SW 1271 (cell line): ENCODE measurements at places on chromosomes 3 and 15.
A peak's percentile ranks its signal among the peaks of the same experiment; 100 is the strongest.

- no peak for DNase-seq
Observed at GRCh38 chr3:13493867-13494441, 13.8 kb downstream of the HDAC11 start.

GRCh38 chr15:44317423-44318058, 29.0 kb downstream of the GOLM2 start:
- no peak for DNase-seq

- DNase-seq: no peak
Observed at GRCh38 chr3:137724240-137724639, 39.9 kb upstream of the SOX14 start.

GRCh38 chr3:70358978-70359580, 46.6 kb upstream of the MDFIC2 start:
- DNase-seq: peak; percentile 2

- DNase-seq: no peak
Observed at GRCh38 chr15:90407871-90408317, 19.9 kb downstream of the IQGAP1 start.

- DNase-seq: no peak
Observed at GRCh38 chr3:5187920-5188418, 462 bp downstream of the EDEM1 start.

DNA sequence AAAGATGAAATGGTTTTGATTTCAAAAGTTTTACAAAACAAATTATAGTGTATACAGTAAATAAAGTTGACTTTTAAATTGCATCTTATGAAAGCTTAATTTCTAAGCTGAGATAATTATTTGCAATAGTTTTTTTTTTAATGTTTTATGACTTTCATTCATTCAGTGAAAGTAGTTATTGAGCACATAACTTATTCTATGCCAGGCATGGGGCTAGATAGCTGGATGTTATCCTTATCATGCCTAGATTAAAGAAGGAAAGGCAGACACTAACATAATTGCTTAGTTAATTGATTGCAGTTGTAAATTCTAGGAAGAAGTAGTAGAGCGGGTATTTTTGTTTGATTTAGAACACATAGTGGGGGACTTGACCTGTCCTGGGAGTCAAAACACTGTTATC, 92.4 kb downstream of the FNDC3B start:
- no peak for DNase-seq

GRCh38 chr15:47862402-47862801, 145.1 kb downstream of the SEMA6D start:
- no peak for DNase-seq

- DNase-seq: no peak
Observed at GRCh38 chr3:191997093-191997492, 536.1 kb downstream of the PYDC2 start.

DNA sequence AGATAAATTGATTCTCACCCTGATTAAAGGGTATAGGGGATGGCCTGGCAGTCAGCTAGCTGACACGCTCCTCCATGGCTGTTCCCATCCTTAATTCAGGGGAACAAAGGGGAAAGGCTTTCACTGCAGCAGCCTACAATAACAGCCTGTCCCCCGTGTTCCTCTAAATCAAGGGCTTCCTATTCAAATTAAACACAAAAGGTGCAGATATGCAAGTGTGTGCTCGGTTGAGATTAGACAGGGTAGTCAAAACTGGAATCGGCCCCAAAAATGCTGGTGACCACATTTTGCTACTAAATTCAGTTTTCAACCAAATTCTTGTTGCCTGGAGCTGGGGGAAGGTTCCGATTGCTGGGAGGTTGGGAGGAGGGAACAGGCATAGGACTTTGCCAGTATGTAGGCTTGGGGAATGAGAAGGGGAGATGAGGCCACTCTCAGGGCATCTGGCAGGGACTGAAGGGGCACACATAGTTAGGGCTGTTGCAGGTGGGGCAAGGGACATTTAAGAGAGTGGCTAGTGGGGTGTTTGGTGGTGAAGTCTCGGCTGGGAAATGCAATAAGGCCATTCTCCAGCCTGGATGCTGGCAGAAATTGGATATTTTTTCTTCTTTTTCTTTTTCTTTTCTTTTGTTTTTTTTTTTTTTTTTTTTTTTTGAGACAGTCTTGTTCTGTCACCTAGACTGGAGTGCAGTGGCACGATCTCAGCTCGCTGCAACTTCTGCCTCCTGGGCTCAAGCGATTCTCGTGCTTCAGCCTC, 32.9 kb upstream of the CTSH start:
- DNase-seq: no peak

GRCh38 chr15:42858999-42859789, 61.4 kb downstream of the TTBK2 start:
- no peak for DNase-seq

- DNase-seq: no peak
Observed at GRCh38 chr3:197026481-197026866, 3.1 kb downstream of the MELTF start.

- no peak for DNase-seq
Observed at GRCh38 chr3:179402963-179403362, 48.3 kb downstream of the GNB4 start.

GRCh38 chr15:55915876-55916567, 77.4 kb downstream of the NEDD4 start:
- DNase-seq: peak; percentile 38

GRCh38 chr3:53939813-53940212, 48.2 kb upstream of the SELENOK start:
- DNase-seq: no peak

DNA sequence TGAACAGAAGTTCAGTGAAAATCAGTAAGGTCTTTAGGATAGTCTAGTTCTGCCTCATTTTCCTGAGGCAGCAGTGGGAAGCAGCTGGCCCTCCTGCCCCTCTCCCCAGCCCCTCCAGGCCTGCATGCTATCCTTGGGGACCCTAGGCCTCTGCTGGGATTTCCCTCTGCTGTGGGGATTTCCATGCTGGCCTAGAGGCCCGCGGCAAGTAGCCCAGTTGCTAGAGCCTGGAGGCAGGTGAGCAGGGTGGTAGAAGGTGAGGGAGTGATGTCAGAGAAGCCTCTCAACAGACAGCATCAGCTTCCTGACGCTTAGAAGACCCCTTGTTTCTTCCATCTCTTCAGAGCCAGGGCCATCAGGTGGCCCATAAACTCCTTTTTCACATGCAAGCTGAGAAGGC, 305.8 kb upstream of the THBS1 start:
- DNase-seq: no peak

- no peak for DNase-seq
Observed at GRCh38 chr3:54123003-54123775, 837 bp downstream of the CACNA2D3 start.

DNA sequence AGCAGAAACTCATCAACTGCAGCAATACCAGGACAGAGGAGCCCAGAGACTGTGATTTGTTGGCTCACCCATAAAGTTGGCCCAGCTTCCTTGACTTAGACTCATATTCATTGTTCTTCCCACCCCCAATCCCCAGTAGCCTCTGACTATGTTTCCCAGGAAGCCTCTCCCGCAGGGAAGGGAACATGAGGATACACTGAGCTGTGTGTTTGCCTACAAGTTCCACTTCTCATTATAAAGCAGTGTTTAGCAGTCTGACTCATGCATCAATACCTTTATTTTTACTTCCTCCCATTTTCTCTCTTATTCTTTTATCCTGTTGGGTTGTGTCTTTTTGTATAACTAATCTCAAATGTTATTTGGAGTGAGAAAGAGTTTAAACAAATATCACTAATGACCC, 111.6 kb upstream of the PHLDB2 start:
- no peak for DNase-seq

- DNase-seq: peak; percentile 6
Observed at GRCh38 chr3:63912768-63913588, 795 bp upstream of the SCAANT1 start.

DNA sequence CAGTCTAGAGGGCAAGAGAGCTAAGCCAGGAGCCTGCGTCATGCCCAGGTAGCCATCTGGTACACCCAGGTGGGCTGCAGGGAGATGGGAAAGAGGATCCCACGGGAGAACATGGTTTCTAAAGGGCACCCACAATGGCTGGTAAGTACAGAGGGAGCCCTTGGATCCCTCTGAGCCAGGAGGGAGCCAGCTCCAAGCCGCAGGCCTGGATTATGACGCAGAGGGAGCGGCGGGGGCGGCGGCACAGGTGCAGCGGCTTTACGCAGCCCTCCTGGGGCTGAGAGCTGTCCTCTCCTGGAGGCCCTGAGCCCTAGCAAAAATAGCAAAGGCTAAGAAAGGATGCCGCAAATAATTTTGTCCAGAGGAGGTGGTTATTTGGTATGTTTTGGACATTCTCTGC, 2.8 kb downstream of the CAV3 start:
- DNase-seq: no peak

DNA sequence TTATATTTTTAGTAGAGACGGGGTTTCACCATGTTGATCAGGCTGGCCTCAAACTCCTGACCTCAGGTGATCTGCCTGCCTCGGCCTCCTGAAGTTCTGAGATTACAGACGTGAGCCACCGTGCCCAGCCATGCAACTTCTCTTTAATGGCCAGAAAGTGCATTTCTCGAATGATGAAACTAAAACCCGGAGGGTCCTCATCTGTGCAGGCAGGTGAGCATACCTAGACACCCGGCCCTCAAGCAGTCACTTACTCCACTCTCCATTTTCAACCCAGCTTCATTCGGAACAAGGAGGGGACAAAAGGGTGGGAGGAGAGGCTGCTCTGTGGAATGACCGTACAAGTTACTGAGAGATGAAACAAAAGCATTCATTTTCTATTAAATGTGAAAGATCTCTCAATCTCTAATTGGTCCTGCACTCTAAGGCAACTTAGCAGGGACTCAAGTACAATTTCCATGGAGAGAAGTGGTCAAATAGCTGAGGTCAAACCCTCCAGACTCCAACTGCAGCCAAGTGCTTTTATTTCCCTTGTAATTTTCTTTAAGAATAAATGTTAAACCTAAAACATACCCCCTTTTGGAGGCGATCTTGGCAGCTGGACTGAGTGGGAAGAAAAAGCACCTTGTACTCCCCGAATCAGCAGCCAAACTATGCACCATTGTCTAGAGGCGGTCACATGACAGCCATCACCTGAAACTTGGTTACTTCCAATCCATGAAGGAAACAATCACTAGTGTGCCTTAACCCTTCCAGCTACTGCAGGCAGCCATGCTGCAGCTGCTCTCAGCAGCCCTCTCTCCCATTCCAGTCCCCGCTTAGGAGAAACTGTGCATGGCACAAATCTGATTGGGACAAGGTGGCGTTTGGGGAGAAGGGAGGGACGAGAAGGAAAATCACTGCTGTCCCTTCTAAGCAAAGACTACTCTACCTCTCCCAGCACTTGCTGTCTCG, 62.2 kb downstream of the VGLL4 start:
- DNase-seq: no peak

GRCh38 chr3:71916747-71917369, 131.9 kb upstream of the PROK2 start:
- no peak for DNase-seq

DNA sequence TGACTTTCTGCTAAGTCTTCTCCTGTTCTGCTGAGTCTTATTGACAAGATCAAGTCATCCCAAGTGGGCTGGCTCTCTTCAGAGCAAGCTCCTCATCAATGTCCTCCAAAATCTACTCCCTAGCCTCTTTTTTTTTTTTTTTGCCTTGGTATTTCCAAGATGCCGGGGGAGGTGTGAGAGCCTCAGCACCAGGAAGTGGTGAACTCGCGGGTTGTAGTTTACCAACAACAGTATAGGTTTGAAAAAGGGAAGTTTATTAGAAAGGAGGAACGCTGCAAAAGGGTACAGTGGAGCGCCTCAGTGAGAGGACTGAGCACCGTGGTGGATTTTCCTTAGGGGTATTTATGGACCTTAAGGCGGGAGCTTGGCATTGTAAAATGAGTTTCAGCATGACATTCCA, 94.3 kb upstream of the SGO1 start:
- DNase-seq: no peak

GRCh38 chr3:155643581-155644165, 101.2 kb downstream of the PLCH1 start:
- DNase-seq: no peak

DNA sequence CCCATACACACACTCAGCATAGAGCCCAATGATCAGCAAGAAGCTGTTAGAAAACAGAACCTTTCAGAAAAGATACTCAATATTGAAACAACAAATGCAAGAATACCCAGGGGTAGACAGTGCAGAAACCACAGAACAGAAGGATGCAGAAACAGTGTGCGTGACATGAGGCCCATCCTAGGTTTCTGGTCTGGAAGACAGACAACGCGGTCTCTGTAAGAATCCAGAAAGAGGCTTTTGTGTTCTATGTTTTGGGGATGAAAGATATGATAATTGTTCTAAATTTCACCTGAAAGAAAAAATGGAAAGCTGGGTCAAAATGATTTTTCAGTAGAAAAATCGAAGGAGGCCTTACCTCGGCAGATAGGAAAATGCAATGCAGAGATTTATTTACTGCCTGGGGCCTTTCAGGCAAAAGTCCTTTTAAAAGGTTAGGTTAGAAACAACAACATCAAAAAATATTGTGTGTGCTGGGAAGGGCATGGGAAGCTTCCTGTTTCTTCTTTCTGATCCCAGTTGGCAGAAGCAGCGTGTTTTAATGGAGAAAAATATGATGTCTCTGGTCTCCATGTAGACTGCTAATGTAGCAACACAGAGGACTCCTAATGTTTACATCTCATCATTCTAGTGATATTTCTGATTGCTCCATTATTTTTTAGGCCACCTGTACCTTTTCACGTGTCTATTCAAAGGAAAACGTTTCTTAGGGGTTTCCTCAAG, 17.0 kb downstream of the SYNM start:
- DNase-seq: no peak

- DNase-seq: no peak
Observed at GRCh38 chr3:119323723-119324085, 29.5 kb downstream of the ARHGAP31 start.

DNA sequence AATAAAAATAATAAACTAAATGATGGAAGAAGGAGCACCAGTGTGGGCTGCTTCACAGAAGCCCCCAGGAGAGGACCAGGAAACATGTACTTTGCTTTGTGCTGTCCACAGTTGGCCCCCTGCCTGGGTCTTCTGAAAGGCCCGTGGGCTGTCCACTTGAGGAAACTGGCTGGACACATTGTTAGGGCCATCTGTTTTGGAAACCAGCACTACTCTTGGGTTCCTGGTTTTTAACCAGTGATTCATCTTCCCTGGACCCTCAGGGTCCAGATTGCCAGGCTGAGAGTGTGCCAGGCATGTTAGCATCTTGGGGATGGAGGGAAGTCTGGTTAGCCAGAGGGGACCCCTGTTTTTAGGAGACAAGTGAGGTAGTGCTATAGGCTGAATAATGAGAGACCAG, 297.2 kb upstream of the C2CD4B start:
- DNase-seq: no peak

- DNase-seq: no peak
Observed at GRCh38 chr3:150699068-150699639, 4.6 kb downstream of the ERICH6 start.

DNA sequence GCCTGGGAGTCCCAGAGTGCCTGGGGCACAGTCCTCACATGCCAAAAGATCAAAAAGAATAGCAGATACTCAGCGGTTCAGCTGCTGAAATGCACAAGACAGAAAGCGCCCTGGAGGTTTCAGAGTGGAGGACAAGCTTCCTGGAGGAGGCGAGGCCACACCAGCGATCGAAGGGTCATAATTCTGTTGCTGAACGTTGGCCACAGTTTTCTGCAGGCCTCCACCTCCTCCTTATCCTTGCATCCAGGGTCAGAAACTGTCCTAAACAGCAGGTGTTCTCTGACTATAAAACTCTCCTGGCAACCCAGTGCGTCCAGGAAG, 220.3 kb upstream of the LINGO1 start:
- no peak for DNase-seq
